ENCODE measurements at places on chromosomes 5 and 9. TPM values are rescaled to one million over a fixed set of nuclear protein-coding genes. Genes with fewer than 3 reads are reported as not detected.

Gene NR6A1
- polyA plus RNA-seq: 0.53 TPM

Gene FAM78A
- polyA plus RNA-seq: 3.5 TPM

Gene ROR2
- 4.8 TPM for polyA plus RNA-seq

Gene RNF208
- polyA plus RNA-seq: 84.7 TPM

Gene PKN3
- 14.2 TPM for polyA plus RNA-seq

Gene EDIL3
- polyA plus RNA-seq: 53.8 TPM

Gene AQP3
- 0.90 TPM for polyA plus RNA-seq

Gene IFNA21
- not detected for polyA plus RNA-seq

Gene TRPM3
- 1.2 TPM for polyA plus RNA-seq

Gene ARHGEF39
- 11.6 TPM for polyA plus RNA-seq

Gene DNAJC18
- 31.0 TPM for polyA plus RNA-seq

Gene SHOC1
- polyA plus RNA-seq: not detected

Gene PDZD2
- polyA plus RNA-seq: 6.8 TPM

Gene GLIPR2
- polyA plus RNA-seq: 16.2 TPM

Gene CCL28
- polyA plus RNA-seq: 0.64 TPM

Gene ALDH1A1
- polyA plus RNA-seq: 31.0 TPM

Gene SLC34A1
- not detected for polyA plus RNA-seq

Gene PRDM9
- polyA plus RNA-seq: not detected

Gene NMUR2
- not detected for polyA plus RNA-seq

Gene NPR3
- 0.17 TPM for polyA plus RNA-seq

Gene SLC4A9
- polyA plus RNA-seq: not detected

Gene C8G
- polyA plus RNA-seq: not detected

Gene PCDHB2
- polyA plus RNA-seq: 37.5 TPM

Gene PPIC
- polyA plus RNA-seq: 2.9 TPM

Gene BRD3
- 84.9 TPM for polyA plus RNA-seq

Gene ANKRD34B
- polyA plus RNA-seq: 0.20 TPM

Gene FRMPD1
- 7.6 TPM for polyA plus RNA-seq

Gene KIF24
- 9.4 TPM for polyA plus RNA-seq

Gene SPTLC1
- polyA plus RNA-seq: 61.1 TPM

Gene PPP2R2B
- polyA plus RNA-seq: 36.2 TPM

Gene CEL
- polyA plus RNA-seq: 0.92 TPM

Gene CENPK
- polyA plus RNA-seq: 4.1 TPM

Gene FAM153A
- polyA plus RNA-seq: 0.48 TPM

Measured in brain (organoid and tissue), 16 donors.